ENCODE measurements at places on chromosomes 1 and 21.

DNA sequence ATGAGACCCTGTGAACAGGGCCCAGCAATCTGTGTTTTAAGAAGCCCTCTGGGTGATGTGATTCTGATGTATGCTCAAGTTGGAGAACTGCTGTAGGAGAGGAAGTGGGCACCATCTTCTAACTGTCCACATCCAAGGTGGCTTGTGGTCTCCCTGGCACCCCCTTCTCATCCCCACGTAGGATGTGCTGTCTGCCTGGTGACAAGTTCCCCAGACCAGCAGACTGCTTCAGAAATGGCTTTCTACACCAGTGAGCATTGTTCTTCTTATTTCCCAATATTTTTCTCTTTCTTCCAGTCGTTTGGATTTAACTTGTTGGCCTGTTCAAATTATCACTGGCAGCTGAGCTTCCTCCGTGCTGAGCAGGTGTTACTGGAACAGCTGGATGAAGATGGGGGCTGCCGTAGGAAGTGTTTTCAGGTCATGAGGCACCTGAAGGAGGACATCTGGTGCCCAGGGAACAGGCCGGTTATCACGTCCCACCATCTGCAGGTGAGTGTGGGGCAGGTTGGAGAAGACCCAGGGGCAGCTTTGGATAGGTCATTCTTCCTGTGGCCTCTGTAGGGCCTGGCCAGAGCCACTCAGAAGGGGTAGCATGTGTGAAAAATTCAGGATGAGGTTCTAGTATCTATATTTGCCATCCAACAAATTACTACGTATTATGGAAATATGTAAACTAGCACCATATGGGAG is 16.8 kb downstream of the MAB21L3 start:
- no peak for DNase-seq

GRCh38 chr1:41037116-41037903 is 15.8 kb upstream of the SLFNL1 start:
- DNase-seq = no peak

DNA sequence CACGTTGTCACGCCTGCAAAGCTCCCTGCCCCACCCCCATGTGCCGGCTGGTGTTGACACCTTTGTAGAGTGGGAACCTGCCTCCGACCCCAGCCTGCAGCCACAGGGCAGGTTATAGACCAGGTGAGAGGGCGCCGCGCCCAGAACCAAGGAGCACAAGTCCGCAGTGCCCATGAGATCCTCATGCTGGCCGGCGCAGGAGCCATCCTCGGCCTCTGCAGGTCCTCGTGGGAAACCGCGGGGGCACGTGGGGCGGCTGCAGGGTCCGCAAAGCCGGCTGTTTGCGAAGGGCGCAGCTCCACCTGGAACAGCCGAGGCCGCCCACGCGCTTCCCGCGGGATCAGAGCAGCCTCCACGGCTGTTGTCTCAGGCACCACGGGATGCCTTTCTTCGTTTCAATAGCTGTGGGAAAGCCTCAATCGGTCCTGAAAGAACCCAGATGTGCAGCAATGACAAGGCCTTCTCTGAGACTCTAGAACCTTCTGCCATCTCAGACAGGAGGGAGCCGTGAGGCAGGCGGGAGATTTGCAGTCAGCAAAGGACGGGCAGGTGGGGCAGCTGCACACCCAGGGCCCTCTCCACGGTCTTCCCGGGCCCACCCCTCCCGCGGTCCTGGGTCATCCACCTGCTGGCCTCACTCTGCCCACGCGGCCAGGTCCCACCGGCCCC is 29.9 kb downstream of the POFUT2 start:
- DNase-seq = no peak

- no peak for DNase-seq
Observed at GRCh38 chr1:6426972-6427350, 2.4 kb downstream of the ESPN start.

DNA sequence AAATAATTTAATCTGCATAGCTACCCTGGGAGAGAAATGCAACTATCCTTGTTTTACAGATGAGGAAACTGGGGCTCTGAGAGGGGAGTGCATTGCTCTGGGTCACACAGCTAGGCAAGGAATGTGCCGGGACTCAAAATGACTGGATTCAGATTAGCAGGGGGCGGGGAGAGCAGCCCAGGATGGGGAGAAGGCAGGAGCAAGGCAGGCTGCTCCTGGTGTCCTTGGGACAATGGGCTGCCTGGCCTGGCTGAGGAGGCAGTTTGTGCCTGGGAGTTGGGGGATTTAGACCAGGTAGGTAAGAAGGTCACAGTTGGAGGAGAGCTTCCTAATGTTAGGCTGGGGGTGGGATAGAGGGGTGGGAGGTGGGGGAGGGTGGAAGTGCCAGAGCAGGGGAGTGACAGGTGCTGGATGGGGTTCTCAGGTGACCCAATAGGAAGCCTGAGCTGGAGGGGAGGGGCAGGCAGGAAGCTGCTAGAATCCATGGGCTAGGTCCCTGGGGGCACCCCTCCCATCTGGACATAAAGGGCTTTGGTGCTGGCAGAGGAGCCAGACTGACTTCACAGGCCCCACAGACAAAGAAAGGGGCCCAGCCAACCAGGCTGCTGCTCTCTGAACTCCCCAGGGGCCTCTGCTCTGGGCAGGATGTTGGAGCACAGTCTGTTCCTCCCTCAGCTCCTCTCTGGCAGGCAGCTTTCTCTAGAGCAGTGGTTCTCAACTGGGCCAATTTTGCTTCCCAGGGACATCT is 29.0 kb downstream of the TRIM62 start:
- DNase-seq = peak; percentile 56

DNA sequence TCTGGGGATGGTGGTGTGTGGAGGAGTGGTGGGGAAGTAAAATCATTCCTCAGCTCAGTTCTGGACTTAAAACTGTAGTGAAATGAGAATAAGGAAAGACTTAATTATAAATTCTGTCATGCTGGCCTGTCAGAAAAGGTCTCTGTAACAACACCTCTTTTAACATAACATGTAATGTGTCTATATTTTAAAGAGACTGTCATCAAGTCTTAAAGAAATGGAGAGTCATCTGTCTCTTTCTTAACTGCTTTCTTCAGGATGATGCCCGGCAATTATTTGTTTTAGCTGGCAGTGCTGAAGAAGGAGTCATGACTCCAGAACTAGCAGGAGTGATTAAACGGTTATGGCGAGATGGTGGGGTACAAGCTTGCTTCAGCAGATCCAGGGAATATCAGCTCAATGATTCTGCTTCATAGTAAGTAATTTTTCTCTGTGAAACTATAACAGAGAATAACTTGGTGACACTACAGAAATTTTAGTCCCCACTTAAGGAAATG is 30.6 kb downstream of the GNAI3 start:
- no peak for DNase-seq

GRCh38 chr1:12046749-12047119 is 16.4 kb upstream of the TNFRSF8 start:
- DNase-seq = no peak

DNA sequence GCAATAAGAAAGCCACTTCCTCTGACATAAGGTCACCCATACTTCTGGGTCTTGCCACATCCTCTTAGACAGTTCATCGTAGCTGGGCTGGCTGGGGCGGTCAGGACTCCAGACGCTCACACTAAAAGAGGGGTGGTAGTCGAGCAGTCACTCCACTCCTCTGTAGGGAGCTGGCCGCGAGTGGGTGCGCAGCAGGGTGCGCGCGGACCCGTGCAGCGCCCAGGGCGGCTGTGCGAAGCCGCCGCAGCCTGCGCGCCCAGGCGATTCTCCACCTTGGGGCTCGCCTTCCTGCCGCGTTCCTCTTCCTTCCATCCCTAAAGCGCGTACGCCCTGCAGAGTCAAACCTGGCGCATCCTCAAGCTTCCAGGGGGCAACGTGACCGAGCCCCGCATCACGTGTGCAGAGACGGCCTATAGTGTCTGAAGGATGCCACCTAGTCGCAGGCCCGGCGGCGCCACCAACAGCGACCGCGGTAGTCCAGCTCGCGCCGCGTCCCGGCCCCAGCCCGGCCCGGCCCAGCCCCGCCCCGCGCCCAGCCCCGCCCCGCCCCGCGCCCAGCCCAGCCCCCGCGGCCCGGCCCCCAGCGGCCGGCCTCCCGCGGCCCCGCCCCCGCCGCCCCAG is 360 bp upstream of the PRDX6 start:
- peak; percentile 93 for DNase-seq

GRCh38 chr1:180020017-180020416 is 65.4 kb downstream of the CEP350 start:
- DNase-seq = no peak

- DNase-seq = peak; percentile 41
Observed at GRCh38 chr1:65235867-65236805, 73.2 kb upstream of the DNAJC6 start.

- no peak for DNase-seq
Observed at GRCh38 chr1:47482786-47483185, 44.9 kb downstream of the FOXD2 start.

DNA sequence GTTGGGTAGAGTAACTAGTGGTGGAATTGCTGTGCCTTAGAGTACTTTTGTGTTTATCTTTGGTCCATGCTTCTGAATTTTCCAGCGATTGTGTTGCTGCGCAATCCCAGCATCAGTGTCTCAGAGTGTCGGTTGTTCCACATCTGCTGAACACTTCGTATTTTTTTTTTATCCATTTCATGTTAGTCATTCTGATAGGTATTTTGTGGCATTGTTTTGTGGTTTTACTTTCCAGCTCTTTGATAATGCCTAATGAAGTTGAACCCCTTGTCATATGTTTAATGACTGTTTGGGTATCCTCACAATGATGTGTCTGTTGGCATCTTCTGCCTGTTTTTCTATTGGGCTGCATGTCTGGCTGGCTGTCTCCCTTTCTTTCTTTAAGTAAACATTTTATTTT is 13.6 kb downstream of the TUFT1 start:
- DNase-seq = peak; percentile 62

- DNase-seq = no peak
Observed at GRCh38 chr1:156655904-156656516, 14.1 kb downstream of the BCAN start.

GRCh38 chr1:89836252-89837035 is 15.6 kb downstream of the LRRC8D start:
- no peak for DNase-seq

GRCh38 chr21:46423546-46424038 is 35.1 kb upstream of the DIP2A start:
- DNase-seq = no peak

GRCh38 chr1:226510453-226510852 is 38.1 kb upstream of the STUM start:
- no peak for DNase-seq

GRCh38 chr1:201466492-201466891 is 2.5 kb downstream of the PHLDA3 start:
- no peak for DNase-seq

GRCh38 chr1:31467005-31467674 is 54.1 kb downstream of the SERINC2 start:
- no peak for DNase-seq

DNA sequence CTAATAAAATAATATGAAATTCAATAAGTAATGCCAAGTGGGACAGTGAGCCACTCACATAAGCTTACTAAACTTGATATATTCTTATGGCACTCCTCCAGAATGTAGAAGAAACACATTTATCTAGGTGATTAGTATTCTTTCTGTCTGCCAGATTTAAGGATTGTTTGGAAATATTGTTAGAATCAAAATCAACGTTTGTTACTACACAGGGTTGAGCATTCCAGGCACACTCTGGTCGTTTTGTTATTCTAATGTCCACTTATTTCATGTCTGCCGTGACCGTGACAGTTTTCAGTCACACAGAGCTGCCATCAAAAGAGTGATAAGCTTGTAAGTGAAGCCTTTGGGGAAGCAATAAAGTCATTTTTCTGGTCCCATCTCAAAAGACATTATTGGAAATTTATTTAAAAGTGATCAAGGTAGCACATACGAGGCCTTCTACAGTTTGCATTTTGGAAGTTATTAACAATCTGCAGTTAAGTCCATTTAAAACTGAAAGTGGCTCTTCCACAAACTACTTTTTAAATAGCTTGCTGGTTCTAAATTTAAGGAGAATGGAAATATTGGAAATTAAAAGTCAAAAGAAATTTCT is 38.0 kb downstream of the NFIA start:
- DNase-seq = no peak

DNA sequence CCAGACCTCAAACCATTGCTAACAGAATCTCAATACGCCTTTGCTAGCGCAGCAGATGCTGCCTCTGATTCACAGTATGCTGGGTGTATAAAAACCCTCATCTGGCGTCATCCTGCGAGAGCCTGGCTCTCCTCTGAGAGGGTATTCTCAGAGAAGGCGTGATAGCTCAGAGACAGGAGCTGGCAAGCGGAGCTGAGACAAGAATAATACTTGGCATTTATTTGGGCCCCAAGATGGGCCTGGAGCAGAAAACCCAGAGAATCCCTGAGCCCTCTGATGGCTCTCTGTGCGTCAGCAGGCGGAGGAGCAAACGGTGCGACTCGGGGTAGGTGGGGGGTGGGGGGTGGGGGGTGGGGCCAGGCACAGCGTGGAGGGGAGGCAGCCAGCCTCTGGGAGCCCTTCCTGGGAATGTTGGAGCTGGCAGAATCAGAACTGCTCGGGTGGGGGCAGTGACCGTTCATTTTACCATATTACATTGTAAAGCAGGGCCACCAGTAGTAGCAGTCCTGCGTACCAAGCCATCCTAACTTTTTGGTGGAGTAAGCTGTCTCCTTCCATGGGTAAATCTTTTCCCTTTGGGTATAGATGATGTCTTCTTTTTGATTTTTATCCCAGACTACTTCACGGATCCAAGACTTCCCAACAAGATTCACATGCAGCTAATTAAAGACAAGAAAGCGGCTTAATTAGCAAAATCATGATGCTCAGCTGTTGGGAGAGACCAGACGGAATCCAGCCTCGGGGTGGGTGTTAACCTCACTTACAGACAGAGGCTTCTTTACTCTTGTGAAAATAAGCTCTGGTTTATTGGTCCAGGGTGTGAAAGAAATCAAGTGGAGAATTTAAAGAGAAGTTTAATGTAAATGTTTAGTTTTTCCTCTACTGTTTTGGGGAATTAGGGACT is 7.1 kb downstream of the RIIAD1 start:
- DNase-seq = peak; percentile 70

DNA sequence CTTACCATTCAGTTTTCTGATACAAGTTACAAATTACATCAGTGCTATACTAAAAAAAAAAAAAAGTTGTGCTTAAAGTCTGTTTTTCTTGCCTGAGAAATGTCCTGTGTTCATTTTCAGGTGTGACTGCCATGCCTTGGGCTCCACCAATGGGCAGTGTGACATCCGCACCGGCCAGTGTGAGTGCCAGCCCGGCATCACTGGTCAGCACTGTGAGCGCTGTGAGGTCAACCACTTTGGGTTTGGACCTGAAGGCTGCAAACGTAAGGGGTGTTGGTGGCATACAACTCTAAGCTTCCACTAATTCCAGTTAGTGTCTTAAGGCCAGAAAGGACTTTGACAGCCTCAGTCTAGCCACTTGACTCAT is 60.1 kb upstream of the LAMC2 start:
- DNase-seq = no peak

- DNase-seq = peak; percentile 18
Observed at GRCh38 chr1:200464784-200465400, 55.1 kb upstream of the ZNF281 start.

DNA sequence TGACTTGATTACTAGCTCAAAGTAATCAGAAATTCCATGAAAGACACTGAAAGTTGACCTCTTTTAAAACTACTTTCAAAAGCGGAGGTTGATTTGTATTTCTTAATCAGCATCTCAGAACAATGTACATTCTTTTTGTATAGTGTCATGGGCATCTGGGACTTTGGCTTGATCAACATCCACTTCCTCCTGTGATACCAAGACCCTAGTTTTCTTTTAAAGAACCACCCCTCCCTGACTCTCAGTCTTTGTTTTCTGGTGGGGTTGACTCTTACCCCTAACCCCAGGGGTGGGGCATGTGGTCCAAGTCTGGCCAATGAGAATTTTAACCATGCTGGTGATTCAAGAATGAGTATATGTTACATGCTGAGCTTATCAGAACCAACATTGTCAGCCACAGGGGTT is 21.7 kb upstream of the IRF2BP2 start:
- DNase-seq = peak; percentile 91

All from fibroblast of skin of right biceps (primary cell).